PC-9 (cell line): ENCODE measurements at places on chromosomes 12 and 14. TPM values are rescaled to one million over a fixed set of nuclear protein-coding genes. Genes with fewer than 3 reads are reported as not detected.

SLC6A15 gene
- not detected in 2 replicates for total RNA-seq

RNASE13 gene
- not detected in 2 replicates for total RNA-seq

ARMH4 gene
- not detected in 2 replicates for total RNA-seq

C12orf42 gene
- total RNA-seq = not detected in 2 replicates

DCN gene
- total RNA-seq = not detected in 2 replicates

FOXN4 gene
- not detected in 2 replicates for total RNA-seq

ACADS gene
- 8.2 and 14.2 TPM in 2 replicates for total RNA-seq

SLC8A3 gene
- not detected in 2 replicates for total RNA-seq

GZMH gene
- total RNA-seq = not detected in 2 replicates

SUSD6 gene
- total RNA-seq = 24.1 and 43.3 TPM in 2 replicates

RALGAPA1 gene
- 30.0 and 36.7 TPM in 2 replicates for total RNA-seq

ERGIC2 gene
- 95.5 and 141 TPM in 2 replicates for total RNA-seq

KRT81 gene
- total RNA-seq = 2.5 and 4.3 TPM in 2 replicates

TMCC3 gene
- 10.0 and 19.9 TPM in 2 replicates for total RNA-seq

PROX2 gene
- total RNA-seq = not detected in 2 replicates

GPRC5A gene
- 468 and 642 TPM in 2 replicates for total RNA-seq

VASH1 gene
- 4.3 and 7.4 TPM in 2 replicates for total RNA-seq

CLEC14A gene
- 0.23 and 0.31 TPM in 2 replicates for total RNA-seq

SPIC gene
- not detected in 2 replicates for total RNA-seq

B4GALNT1 gene
- total RNA-seq = 15.0 and 17.9 TPM in 2 replicates

RD3L gene
- not detected in 2 replicates for total RNA-seq

KIF26A gene
- 0.17 and 0.53 TPM in 2 replicates for total RNA-seq

REC8 gene
- total RNA-seq = 6.5 and 8.3 TPM in 2 replicates

NRL gene
- total RNA-seq = 1.2 and 2.3 TPM in 2 replicates

PPP4R4 gene
- not detected in 2 replicates for total RNA-seq

RNU4-1 gene
- 1,857 and 3,341 TPM in 2 replicates for total RNA-seq

AQP2 gene
- total RNA-seq = not detected in 2 replicates

VWF gene
- 0.48 and 0.88 TPM in 2 replicates for total RNA-seq

TMEM63C gene
- total RNA-seq = 2.1 and 2.2 TPM in 2 replicates

ACVRL1 gene
- total RNA-seq = not detected in 2 replicates

CATSPERB gene
- total RNA-seq = not detected in 2 replicates

PZP gene
- total RNA-seq = not detected in 2 replicates

CEBPE gene
- not detected in 2 replicates for total RNA-seq

RFX4 gene
- not detected in 2 replicates for total RNA-seq

USP44 gene
- 1.0 and 1.3 TPM in 2 replicates for total RNA-seq

KRT8 gene
- total RNA-seq = 2,689 and 2,962 TPM in 2 replicates

SAMD4A gene
- total RNA-seq = 18.3 and 20.7 TPM in 2 replicates

TMEM119 gene
- not detected in 2 replicates for total RNA-seq

CCDC85C gene
- 21.2 and 24.8 TPM in 2 replicates for total RNA-seq

KRT2 gene
- total RNA-seq = not detected in 2 replicates

TMPRSS12 gene
- total RNA-seq = not detected in 2 replicates

TPPP2 gene
- not detected in 2 replicates for total RNA-seq

FBXW8 gene
- total RNA-seq = 20.6 and 27.4 TPM in 2 replicates
